ENCODE measurements at places on chromosomes 1 and 21.

GRCh38 chr1:15184436-15185241, 31.1 kb downstream of the TMEM51 start:
- no peak for DNase-seq

DNA sequence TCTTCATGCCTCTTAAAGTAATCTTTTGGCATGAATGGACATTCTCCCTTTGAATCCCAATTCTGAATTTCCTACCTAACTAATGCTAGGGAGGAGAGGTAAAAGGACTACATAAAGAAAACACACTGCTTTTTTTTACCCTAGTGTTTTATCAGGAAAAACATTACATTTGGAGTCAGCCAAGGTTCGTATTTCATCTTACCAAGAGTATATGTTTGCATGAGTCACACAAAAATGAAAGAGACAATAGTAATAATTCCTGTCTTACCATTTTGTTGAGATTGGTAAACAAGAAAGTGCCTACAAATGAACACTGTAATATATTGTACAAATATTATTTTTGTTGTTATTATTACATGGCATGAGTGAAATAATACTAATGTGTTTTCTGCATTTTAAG, 112.9 kb upstream of the WARS2 start:
- no peak for DNase-seq

DNA sequence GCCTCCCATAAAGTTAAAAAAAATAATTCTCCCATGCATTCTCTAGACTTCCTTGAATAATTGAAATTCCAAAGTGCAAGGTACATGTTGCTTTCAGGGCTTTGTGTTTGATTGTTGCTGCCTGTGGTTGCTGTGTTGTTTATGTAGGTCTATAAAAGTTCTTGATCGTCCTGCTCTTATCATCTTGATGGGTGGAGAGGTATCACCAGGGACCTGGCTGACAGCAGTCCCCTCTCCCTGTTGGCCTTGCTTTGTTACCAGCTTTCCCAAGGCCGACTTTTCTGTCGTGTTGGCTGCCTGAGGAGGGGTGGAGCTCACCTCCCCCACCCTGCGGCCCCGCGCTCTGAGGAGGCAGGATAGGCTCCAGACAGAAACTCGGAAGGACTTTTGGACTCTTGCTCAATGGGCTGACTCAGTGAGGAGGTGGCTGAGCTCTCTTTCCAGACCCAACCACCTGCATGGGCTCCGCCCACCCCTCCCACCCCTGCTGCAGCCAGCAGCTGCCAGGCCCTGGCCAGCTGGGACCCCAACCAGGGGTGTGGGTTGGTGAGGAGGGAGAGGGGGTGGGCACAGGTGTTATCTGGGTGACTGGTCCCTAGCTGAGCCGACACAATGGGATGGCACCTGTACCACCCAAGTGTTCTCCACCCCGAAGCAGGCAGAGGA, 2.0 kb downstream of the INAVA start:
- DNase-seq = no peak

- DNase-seq = no peak
Observed at GRCh38 chr21:38358666-38359065, 101.9 kb downstream of the KCNJ15 start.

DNA sequence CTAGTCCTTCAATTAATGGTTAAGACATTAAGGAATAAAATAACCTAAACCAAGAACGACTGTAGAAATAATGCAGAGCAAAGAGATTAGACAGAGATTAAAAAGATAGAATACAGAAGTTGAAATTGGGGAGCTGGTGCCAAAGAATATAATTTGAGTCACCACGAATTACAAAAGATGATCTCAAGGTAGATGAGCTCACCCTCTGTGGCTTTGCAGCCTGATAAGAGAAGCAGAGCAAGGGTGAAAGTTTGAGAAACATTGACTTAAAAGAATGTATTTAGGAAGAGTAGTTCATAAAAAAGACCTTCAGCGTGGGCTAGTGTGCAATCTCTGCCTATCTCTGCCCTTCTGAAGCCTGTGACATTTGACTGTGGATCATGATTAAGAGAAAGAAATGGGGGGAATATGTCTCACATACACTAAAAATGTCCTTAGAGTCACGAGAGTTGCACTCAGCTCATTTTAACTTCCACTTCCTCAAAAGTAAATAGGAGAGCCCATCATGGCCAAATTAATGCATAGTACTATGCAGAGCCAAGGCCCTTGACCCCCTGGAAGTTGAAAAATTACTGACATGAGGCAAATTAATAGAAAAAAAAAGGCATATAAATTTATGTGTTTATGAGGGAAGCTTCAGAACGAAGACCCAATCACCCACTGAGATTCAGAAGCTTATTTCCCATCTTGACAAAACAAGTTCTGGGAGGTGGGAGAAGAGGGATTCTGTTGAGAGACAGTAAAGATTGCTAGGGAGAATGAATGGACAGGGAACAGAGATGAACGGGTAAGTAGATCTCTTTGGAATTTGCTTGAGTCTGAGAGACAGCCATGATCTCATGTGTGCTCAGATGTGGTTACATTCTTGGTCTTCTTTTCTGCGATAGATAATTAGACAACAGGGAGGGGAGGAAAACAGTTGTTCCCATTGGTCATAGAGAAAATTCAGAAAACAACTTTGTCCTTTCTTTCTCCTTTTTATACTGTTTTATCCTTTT, 395.4 kb upstream of the LRRC7 start:
- DNase-seq = no peak

DNA sequence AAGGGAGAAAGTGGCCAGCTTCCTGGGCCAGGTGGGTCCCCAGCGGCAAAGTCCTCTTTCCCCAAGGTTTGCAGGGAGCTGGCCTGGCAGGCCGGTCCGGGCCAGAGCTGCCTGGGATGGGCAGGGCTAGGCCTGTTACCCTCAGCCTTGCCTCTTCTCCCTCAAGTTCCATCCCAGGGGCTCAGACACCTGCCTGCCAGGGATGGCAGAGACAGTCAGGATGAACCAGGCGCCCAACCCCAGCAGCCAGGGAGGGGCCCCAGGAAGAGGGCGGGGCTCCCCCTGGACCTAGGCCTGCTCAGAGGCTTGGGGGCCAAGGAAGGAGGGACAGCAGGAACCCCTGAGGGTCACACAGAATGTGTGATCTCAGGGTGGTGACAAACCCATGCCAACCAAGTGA, 120.6 kb downstream of the CASZ1 start:
- DNase-seq = no peak

DNA sequence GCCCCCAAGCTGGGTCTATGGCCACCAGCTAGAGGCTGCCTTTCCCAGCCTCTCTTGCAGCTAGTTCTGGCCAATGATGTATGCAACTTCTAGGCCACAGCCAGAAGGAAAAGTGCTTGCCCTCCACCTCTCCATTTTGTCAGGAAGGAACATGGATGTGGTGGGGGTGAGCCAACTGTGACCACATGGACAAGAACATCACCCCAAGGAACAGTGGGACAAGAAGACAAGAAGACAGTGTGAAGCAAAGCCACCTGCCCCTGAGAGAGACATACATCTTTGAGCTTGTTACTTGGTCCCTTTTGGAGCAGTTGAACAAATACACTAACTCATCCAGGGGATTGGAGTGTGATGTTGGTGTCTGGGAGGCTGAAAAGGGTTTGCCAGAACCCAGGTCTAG, 105.8 kb upstream of the EDN2 start:
- no peak for DNase-seq

GRCh38 chr1:2202843-2203601, 8.4 kb upstream of the FAAP20 start:
- DNase-seq = no peak

DNA sequence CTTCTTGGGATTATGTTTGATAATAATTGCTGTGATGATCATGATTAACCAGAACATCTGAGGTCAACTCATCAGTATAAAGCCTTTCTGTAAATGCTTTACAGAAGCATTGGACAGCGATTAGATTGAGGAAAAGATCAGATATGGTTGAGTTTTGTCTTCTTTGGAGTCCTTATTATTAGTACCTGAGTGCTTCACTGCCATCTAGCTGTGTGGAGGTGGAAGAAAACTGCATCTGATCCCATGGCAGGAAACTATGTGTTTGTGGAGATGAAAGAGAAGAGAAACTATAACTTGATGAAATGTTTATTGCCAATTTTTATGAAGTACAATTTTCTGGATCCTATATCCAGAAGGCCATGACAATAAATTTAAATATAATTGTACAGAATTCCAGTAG, 11.4 kb downstream of the FLG2 start:
- no peak for DNase-seq

- DNase-seq = no peak
Observed at GRCh38 chr1:56098946-56099345, 480.4 kb downstream of the PLPP3 start.

GRCh38 chr1:38050397-38051078, 3.9 kb upstream of the POU3F1 start:
- DNase-seq = no peak

GRCh38 chr1:3367376-3367775, 87.1 kb upstream of the ARHGEF16 start:
- no peak for DNase-seq

DNA sequence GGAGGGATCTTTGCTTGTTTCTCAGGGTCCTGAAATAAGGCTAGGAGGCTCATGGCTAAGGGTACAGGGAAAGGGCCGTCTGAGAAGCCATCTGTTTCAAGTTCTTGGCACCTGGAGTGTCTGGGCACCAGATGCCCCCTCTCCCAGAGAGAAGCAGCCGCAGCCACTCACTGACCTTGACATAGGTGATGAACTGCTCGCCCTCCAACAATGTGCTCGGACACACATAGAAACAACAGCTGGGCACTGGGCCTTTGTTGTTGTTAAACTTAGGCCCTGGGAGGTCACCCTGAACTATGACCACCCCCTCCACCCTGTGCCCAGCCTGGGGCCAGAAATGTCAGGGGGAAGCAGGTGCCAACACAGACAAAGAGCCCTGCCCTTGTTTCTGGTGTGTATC, 9.2 kb upstream of the TNNI1 start:
- DNase-seq = no peak

DNA sequence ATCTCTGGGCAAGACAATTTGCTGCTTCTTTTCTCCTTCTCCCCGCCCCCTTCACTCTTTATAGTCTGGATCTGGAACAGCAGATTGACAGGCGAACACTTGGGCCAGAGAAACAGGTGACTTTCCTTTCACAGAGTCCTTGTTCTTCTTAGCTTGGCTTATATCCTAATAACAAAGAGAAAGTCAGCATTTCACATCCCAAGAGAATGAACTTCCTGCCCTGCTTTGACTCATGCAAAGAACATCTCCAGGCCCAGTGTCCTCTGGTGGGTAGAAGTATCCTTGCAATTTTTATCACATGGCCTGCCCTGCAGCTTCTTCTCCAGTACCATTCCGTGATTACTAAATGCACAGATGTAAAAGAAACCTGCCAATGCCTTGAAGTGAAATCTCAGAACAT, 764.4 kb downstream of the ADGRL2 start:
- DNase-seq = no peak

- no peak for DNase-seq
Observed at GRCh38 chr1:86339014-86339812, 56.9 kb downstream of the ODF2L start.

GRCh38 chr1:59477286-59477685, 180.4 kb downstream of the FGGY start:
- DNase-seq = no peak

DNA sequence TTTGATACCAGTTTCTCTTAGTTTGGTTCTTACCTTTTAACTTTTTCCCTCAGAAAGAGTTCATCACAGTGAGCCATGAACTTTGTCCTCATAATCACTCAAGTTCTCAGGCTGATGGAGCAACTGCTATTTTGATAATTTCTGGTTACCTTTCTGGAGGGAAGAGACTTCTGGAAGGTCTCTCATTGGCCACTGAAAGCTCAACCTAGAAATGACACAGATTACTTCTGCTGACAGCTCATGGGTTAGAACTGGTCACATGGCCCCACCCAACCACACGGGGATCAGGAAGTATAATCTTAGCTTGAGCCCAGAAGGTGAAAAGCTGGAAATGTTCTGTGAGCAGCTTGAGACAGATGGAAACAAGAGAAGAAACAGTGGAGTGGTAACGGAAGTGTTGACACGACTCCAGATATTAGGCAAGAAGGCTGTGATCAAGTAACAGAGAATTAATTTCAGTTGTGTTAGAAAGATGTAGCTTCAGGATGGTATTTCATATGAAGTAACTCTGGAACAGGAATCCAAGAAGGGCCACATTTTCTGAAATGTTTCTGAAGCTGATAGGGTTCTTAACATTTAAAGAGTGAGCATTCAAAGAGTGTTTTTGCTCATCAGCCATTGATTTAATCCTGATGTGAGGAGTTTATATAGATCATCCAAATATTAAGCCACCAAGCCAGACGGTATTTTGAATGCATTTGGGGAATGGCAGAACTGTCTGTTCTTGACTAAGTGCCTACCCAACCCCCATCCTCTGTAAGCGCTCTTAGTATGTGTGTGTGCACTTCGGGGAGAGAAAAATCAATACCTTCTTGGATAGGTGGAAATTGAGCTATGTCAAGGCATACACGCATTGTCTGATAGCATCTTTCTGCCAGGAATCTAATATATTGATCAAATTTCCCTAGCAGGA, 21.9 kb upstream of the XPR1 start:
- DNase-seq = no peak

GRCh38 chr21:8993943-8994639, 1527.3 kb upstream of the TPTE start:
- no peak for DNase-seq

GRCh38 chr21:33011462-33011861, 14.3 kb upstream of the OLIG2 start:
- DNase-seq = no peak

DNA sequence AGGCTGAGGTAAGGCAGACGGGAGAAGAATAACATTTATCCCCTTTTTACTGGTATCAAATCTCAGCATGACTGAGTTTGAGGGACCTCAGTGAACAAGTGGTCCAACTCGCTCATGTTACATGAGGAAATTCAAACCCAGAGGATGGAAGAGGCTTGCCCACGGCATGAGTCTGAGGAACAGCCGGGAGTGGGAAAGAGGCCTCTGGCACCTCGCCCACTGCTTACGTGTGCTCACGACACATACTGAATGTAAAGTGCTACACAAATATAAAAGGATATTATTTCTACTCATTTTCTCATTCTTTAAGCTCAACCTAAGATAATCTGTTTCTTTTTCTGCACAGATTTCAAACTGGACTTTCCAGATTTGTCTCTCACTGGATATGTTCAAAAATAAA, 14.7 kb downstream of the BEND5 start:
- no peak for DNase-seq

GRCh38 chr21:37550618-37551330, 184.2 kb downstream of the DYRK1A start:
- no peak for DNase-seq

DNA sequence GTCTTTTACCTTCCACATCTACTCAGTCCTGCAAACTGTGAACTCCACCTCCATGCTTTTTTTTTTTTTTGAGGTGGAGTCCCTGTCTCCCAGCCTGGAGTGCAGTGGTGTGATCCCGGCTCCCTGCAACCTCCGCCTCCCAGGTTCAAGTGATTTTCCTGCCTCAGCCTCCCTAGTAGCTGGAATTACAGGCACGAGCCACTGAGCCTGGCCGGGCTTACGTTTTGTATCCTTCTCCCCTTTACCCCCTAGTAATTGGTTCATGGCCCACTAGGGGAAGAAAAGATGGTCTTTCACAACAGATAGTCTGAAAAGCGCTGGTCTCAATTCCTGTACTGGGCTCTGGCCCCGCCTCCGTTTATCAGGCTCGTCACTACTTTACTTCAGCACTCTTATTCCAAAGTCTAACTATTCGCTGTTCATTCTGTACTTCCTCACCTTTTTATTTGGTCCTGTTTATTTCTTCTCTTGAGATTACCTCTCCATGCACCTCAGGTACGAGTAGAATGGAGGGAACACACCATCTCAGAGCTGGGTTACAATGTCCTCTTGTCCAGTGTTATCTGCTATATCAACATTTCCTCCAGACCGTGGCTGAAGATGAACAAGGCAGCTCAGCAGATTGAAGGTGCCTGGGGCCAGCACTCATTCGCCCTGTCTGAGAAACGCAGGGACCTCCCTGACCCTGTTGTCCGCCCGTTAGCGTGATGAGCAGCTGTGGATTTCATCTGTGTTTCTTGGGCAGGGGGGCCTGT, 16.2 kb downstream of the CNST start:
- DNase-seq = no peak

Data from stimulated activated CD4-positive, alpha-beta T cell treated with anti-CD3 and anti-CD28 coated beads, Interleukin-1b, Interleukin-23, amount 100 ng/mL, for 1 hour (primary cell).